Activated naive CD4-positive, alpha-beta T cell treated with Interleukin-2 at 50 U/mL for 16 hours (primary cell): ENCODE measurements at places on chromosomes 16 and 17.

GRCh38 chr16:83661656-83662055 is 146.1 kb upstream of the HSBP1 start:
- DNase-seq, result no peak

DNA sequence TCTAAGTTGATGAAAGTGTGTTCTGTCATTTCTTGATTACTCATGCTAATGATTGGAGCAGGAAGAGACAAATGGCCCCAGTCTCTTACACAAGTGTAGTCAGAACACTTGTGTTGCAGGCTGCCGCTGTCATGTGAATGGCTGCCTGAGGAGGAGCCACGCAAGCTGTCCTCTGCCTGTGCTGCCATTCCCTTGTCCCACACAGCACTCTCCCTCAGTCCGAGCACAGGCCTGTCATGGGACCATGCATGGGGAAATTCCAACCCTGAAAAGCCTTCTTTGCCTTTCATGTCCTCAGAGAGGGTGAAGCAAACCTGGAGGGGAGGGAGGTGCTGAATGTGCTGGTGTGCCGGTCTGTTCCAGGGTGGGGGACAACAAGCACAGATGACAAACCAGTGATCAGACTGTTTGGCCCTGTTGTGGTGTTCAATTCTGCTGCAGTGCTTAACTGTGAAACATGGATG is 109.4 kb downstream of the MRTFB start:
- no peak for DNase-seq

DNA sequence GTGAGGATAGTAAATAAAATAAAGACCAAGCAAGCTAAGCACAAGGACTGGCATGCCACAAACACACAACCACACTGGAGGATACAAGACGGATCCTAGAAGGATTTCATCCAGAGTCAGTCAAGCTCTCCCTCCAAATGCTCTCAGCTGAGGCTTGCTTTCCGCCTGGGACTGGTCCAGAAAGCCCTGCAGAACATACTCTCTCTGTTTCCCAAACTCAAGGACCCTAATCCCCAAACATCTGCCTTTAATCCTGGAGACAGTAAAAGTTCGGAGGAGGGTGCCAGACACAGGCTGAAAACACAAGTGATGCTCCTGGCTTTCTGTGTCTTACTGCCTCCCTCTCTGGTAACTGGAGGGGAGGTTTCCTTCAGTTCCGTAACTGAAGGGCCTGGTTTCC is 5.3 kb upstream of the HSD11B2 start:
- DNase-seq, result no peak

DNA sequence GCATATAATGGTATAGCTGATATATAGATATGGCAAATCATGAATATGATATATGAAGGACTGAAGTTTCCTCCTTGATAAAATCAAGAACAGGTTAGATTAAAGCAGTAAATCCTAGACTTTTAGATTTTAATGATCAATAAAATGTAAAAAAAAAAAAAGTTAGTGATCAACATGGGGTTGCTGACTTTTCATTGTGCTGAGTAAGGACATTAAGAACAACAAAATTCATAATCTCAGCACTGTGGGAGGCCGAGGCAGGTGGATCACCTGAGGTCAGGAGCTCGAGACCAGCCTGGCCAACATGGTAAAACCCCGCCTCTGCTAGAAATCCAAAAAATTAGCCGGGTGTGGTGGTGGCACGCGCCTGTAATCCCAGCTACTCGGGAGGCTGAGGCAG is 10.4 kb upstream of the CHD3 start:
- DNase-seq, result no peak

- no peak for DNase-seq
Observed at GRCh38 chr16:86718118-86718517, 139.8 kb downstream of the FOXL1 start.

DNA sequence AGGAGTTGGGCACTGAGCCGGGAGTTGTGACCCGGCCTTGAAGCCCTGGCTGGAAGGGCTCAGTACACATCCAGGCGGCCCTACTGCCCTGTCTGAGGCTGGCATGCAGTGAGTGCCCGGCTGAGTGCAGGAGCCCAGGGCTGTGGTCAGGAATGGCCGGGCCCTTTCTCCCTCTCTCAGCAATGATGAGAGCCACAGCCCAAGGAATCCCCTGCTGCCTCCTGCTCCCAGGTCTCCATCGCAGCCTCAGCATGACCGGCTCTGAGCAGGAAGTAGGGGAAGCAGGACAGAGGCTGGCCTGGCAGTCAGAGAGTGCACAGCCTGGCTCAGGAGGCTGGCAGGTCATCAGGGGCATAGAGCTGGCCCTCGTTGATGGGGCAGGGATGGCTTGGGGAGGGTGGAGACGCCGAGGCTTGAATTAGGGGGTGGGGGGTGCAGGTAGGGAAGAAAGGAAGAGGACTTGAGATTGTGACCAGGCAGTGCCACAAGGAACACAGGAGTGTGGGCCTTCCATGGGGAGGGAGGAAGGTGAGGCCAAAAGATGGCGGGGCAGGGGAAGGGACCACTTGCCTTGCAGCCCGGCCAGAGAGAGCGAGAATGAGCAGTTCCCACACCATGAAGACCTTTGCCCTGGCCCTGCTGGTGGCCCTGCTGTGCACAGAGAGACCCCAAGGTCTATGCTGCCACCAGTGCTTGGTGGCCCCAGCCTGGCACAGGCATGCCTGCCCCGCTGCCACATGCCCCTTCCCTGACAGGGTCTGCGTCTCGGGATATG is 32.1 kb upstream of the KRT17 start:
- DNase-seq, result no peak

DNA sequence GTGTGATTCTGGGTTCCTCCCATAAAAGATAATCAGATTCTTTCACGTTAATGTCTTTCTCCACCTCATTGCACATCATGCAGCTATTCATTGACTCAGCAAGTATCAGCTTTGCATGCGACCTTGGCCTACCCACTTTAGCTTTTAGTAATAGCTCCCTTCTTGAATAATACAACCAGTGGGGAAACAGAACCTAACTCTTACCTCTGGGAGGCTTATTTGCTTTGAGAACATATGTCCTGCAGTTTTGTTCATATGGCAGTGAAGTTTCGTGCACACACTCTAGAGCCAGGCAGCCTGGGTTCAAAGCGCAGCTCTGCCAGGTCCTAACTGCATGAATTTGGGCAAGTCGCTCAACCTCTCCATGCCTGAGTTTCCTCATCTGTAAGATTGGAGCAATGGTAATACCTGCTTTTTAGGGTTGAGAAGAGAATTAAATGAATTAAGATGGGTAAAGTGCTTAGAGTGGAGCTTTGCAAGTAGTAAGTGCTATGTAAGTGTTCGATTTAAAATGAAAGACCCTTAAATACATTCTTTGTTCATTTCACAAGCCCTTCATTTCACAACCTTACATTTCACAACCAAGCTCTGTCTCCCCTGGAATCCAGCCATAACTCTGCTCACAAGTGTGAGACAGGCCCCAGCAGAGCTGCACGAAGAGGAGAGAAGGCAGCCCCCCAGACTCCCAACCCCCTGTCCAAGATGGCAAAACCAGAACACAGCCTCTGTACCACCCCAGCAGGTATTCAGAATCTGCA is 29.3 kb downstream of the MAPT start:
- DNase-seq, result no peak

DNA sequence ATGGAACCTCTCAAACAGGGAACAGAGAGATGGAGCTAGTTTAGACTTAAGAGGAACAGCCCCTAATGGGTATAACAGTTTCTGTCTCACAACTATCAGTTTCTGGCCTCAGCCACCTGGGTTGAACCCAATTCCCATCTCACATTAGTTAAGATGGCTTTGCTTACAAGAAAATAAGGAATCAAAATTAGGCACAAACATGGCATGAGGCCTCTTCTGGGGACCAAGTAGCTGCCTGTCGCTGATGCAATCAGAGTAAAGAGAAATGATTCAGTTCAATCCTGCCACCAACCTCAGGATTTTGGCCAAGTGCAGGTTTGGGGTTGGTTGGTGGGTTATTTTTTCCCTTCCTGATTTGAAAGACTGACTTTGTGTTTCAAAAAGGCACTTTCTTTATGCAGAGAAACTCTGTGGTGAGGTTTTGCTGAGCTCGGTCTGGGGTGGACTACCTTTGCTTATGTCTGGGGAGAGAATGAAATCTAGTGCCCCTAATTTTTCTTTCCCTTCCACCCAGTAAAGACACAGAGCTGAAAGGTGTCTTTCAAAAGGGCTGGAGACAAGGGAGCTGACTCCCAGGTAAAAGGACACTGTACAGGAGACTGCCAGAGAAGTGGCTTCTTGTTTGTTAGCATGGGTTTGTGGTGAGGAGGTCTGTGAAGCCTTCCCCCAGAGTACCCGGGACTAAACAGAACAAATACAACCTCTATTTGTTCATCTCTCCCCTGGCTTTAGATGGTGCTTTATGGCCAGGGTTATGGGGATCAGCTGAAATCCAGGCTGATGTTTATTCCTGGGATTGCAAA is 44.8 kb upstream of the NFAT5 start:
- DNase-seq, result peak; percentile 22

- no peak for DNase-seq
Observed at GRCh38 chr17:32835291-32835761, 41.6 kb downstream of the MYO1D start.

DNA sequence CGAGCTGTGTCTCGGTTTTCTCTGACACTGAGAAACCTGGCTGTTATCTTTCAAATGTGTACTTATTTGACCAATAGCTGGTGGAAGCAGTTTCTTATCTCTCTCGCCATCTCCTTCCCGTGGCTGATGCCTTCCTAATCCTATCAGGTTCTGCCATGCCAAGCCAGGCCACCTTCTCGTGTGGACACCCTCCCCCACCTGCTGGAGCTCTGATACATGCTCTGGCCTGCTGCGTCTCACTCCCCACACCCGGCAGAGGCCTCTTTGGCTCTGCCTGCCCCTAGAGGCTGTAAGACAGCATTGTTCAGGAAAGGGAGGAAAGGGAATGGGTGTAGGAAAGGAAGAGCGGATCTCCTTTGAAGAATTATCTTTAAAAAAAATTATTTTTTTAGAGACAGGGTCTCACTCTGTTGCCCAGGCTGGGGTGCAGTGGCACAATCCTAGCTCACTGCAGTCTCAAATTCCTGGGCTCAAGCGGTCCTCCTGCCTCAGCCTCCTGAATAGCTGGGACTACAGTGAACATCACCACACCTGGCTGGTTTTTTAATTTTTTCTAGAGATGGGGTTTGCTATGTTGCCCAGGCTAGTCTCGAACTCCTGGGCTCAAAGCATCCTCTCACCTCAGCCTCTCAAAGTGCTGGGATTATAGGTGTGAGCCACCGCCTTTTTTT is 7.5 kb upstream of the ARMC5 start:
- no peak for DNase-seq

DNA sequence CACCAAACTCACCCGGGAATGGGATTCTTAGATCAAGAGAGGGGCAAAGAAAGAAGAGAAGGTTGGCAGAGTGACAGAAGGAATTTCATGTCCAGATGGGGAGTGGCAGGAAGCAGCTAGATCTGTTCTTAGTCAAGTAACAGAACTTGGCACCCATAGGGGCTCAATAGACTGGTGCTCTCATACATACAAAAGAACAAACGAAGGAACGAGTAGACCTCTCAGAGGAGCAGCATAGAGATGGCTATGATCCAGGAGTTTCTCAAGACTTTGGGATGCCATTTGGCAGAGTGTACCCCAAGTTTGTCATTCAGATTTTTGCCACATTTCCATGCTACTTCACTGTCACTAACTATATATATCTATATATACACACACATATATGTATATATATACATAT is 47.9 kb downstream of the GINS3 start:
- no peak for DNase-seq

- DNase-seq, result no peak
Observed at GRCh38 chr17:16314859-16315258, 38.4 kb downstream of the CENPV start.

GRCh38 chr16:84054916-84055315 is 12.3 kb upstream of the SLC38A8 start:
- no peak for DNase-seq

DNA sequence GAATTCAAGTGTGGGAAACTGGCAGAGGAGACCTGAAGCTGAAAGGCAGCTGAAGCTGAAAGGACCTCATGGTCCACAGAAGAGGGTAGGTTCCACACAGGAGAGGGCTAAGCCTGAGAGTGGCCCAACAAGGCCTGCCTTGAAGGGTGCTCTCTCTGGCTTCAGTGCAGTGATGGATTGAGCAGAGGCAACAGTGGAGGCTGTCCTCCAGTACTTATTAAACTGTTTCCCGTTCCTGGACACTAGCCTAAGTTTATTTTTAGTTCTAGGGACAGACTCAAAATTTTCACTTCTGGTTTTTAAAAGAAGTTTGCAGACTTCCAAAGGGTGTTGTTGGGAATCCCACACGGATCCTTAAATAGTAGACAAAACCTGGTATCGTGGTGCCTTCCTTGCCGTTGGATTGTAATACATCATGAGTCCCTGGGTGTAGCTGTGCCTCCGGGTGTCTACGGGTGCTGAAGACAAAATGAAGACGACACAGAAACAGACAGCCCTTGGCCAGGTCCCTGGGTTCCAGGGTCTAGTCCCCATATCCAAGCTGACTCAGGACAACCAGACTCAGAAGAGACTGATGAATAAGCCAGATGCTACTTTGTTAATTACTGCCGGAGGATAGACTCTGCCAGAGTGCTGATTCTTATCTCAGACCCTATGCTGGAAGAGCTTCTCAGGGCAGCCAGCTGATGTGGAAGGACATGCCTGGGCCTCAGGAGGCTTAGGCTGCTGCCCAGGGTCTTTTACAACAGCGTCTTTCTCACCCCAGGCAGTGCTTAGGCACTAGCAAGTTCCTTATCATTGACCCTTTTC is 7.1 kb upstream of the CMTM4 start:
- DNase-seq, result no peak

GRCh38 chr17:1158879-1159278 is 20.9 kb downstream of the ABR start:
- no peak for DNase-seq
